ENCODE measurements at places on chromosomes 3 and 15. TPM values are rescaled to one million over a fixed set of nuclear protein-coding genes. Genes with fewer than 3 reads are reported as not detected.

The TF gene
- 0.03 TPM for total RNA-seq

The CTDSPL gene
- total RNA-seq, result 33.3 TPM

The VGLL3 gene
- 0.31 TPM for total RNA-seq

The HES1 gene
- total RNA-seq, result 543 TPM

The ZBED2 gene
- not detected for total RNA-seq

The CRABP1 gene
- total RNA-seq, result not detected

The CATSPER2 gene
- 5.0 TPM for total RNA-seq

The CAMKV gene
- not detected for total RNA-seq

The RETNLB gene
- 2.2 TPM for total RNA-seq

The TIGIT gene
- total RNA-seq, result not detected

- no peak for DNase-seq
These were observed 412.9 kb upstream of the GRM7 start for GRCh38 chr3:6448011-6448410.

DNA sequence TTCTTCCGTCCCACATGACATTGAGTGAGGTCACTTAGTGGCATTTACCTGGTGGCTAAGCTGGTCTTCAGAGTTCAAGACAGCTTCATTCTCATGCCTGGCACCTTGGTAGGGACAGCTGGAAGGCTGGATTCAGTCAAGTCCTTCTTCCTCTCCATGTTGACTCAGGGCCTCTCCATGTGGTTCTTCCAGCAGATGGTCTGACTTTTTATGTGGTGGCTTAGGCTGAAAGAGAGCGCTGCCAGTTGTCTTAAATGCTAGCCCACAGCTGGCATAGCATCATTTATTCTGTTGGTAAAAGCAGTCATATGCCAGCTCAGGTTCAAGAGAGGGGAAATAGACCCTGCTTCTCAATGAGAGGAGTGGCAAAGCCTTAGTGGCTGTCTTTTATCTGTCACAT is 53.0 kb upstream of the CTDSPL start:
- no peak for DNase-seq

- no peak for DNase-seq
These were observed 21.5 kb upstream of the ZBTB38 start for GRCh38 chr3:141346839-141347238.

GRCh38 chr15:58212909-58213526 is 74.8 kb downstream of the AQP9 start:
- peak; percentile 66 for DNase-seq

- DNase-seq, result peak; percentile 81
These were observed 300.0 kb upstream of the TPM1 start for GRCh38 chr15:62742409-62743171.

DNA sequence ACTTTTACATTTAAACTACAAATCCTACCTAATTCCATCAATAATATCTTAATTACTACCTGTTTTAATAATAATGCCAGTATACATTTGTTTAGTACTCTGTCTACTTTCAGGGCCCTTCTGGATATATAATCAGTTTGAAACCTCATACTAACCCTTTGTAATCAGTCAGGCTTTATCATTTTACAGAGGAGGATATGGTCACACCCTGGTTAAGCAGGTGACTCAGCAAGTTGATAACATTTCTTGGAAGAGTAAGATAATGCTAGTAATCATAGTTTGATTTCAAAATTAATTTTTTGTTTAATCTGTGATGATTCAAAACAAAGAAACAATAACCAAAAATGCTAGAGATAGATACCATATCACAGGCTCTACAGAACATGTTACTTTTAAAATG is 208.2 kb upstream of the MANF start:
- no peak for DNase-seq

DNA sequence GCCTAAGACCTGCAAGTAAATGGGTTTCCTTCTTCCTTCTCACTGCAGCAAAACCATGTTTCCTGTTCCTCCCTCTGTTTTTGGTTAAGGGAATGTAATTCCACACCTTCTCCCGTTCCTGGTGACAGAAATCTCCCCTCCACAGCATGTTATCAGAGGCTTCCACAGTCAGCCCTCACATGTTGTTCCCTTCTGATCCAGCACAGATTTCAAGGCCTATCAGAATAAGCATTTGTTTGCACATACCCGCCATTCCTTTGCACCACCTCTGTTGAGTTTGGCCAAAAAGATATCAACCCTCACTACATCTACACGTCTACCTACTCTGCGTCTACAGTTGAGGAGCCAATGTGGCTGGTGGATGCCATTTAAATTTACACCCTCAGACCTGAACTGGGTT is 113.9 kb upstream of the GRM7 start:
- no peak for DNase-seq

DNA sequence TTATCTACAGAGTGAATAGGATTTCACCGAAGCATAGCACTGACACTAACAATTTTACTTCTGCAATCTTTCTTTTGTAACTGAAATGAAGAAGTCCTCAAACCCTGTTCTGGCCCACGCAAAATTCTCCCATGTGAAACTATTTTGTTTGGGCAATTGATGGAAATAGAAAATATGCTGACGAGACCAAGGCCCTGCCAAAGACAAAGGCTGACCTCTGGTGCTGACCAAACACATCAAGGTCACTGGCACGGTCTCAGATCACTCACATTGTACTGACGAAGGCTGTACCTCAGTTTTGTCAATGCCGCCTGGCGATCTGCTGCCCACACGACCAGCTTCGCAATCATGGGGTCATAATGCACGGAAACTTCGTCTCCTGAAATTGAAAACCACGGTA is 58.4 kb upstream of the DCUN1D1 start:
- DNase-seq, result no peak

DNA sequence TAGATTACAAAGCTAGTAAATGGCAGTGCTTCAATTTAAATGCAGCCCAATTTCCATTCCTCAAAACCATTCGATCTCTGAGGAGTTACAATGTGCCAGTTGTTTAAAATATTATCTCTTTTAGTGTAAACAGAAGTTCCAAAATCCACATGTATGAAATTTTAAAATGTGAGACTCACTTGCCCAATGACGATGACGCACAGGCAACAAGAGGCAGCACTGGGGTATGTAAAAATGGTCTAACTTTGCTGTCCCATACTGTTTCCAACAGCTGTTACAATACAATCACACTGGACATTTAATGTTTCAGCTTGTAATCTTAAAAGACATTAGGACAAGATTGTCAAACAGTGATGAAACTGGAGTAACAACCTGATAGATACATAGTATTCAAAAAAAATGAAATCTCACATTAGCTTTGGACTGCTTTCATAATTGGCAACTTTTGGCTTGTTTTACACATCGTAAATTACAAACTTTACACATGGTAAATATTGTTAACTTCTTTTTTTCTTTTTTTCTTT is 12.2 kb downstream of the SLTM start:
- no peak for DNase-seq

DNA sequence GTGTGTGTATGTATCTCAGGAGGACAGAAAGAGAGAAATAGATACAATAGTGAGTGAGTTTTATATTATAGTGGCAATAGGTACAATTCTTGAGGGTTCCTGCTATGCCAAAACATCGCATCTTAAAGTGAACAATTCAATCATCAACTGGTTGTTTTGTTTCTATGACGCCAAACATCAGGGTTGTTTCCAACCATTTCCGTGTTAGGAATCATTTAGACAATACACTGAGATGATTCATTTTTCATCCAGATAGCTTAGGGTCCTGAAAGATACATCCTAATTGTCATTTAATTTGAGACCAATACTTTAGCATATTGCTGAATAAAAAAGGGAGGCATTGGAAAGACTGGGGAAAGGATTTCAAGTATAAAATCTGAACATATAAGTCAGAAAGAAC is 472.2 kb downstream of the MCTP2 start:
- peak; percentile 46 for DNase-seq

- no peak for DNase-seq
These were observed 58.7 kb upstream of the BBX start for GRCh38 chr3:107464037-107464436.

- no peak for DNase-seq
These were observed 320.4 kb upstream of the PROK2 start for GRCh38 chr3:72105306-72105705.

DNA sequence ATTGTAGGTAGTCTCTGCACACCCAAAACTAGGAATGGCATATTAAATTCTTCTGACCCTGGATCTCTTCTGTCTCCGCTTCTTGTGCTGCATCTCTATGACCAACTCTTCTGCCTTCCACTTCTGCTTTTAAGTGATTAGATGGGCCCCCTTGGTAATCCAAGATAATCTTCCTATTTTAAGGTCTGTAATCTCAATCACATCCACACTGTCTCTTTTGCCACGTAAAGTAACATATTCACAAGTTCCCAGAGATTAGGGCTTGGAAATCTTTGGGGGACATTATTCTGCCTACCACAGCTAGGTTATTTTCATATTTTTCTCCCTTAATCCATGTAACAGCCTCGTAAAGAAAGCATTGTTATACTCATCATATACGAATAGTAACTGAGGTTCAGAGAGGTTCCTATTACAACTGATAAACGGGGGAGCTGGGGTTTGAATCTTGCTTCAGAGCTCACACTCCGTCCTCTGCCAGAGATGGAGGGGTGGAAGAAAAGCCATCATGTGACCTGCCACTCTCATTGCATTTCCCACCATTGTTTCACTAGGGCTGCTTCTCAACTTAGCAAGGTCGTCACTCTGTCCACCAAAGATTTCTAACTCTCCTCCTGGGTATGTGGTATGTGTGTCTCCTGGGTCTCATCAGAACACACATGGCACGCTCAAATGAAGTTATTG is 6.6 kb upstream of the CD47 start:
- no peak for DNase-seq

- DNase-seq, result no peak
These were observed 124.1 kb upstream of the THBS1 start for GRCh38 chr15:39456582-39457330.

DNA sequence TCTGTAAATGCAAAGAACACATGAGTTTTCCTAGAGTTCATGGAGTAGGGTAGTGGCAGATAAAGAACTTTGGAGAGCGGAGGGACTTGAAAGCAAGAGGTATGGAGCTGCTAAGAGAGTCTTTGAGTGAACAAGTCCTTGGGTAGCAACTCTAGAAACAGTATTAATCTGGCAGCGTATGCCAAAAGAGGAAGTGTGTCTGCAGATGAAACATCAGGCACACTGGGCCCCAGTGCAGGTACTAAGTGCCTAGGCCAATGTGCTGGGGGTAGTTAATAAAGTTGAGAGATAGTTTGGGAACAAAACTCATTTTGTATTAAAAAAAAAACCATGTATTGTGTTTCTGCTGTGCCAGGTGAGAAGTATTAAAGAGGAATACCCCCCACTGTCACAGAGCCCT is 223.0 kb upstream of the STRIT1 start:
- DNase-seq, result no peak

DNA sequence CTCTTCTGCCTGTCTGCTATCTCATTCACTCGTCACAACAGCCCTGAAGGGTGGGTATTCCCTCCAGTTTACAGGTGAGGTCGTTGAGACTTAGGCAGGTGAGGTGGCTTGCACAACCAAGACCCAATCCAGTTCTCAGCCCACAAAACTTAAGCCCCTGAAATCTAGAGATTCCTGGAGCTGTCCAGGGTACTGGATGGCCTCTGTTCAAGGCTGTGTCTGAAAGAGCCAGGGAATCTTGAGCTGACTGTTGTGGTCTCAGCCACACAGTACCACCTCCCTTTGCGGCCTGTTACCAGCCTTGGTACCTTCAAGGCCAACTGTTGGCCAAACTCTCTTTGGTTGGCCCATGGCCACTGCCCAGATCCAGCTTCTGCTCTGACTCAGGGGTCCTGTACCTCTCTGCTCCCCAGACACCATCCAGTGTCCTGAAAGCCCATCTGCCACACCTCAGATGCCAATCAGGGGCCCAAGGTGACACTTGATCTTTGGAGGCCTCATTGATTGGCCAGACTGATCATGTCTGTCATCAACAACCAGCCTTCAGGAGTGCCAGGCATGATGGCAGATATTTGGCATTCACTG is 10.9 kb upstream of the FAM107A start:
- no peak for DNase-seq
